ENCODE measurements at places on chromosomes 6 and 20.

GRCh38 chr20:22745194-22745500 lies 160.8 kb upstream of the FOXA2 start:
- DNase-seq, result no peak

- no peak for DNase-seq
Observed at GRCh38 chr6:131309437-131309836, 174.2 kb downstream of the AKAP7 start.

- no peak for DNase-seq
Observed at GRCh38 chr6:89501222-89501621, 68.3 kb downstream of the ANKRD6 start.

DNA sequence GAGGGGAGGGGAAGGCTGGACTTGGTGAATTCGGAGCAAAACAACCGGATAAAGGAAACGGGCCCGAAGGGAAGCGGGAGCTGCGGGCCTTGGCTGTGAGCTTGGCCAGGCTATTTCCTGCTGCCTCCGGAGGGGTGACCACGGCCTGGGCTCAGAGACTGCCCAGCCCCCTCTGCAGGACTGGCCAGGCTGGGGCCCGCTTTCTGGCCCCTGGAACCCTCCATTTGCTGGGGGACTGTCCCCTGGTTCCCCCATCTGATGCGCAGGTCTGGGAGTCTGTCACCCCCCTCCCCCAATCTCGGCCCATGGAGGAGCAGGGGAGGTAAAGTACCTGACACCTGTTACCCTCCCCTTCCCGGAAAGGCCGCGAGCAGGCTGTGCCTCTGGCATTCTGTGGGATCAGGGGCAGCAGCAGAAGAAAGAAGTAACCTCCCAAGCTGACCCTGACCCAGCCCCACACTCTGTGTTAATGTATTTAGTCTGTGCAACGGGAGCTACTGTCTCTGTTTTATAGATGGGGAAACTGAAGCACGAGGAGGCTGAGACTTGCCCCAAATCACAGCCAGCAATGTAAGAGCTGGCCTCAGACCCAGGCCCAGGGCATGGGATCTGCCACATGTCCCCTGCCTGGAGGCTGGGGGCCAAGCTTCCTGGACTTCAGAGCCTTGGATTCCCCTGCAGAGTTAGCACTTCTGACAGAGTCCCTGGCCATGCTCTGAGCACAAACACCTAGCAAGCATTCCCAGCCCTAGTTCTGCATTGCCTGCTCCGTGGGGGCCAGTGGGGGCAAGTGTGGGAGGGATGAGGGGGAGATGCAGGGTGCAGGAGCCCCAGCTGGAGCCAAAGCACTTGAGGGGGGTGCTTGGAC lies 3.5 kb downstream of the C20orf204 start:
- no peak for DNase-seq

DNA sequence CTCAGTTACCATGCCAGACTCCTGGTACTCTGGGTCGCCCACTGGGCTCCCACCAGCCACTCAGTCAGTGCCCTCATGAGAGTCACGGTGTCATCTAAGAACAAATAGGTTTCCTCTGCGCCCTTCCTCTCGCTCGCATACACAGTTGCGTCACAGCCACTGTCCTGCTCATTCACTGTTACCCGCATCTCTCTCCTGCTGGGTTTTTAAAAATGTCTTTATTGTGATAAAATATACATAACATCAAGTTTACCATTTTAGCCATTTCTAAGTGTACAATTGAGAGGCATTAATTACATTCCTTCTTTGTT lies 4.0 kb downstream of the TEAD3 start:
- no peak for DNase-seq

DNA sequence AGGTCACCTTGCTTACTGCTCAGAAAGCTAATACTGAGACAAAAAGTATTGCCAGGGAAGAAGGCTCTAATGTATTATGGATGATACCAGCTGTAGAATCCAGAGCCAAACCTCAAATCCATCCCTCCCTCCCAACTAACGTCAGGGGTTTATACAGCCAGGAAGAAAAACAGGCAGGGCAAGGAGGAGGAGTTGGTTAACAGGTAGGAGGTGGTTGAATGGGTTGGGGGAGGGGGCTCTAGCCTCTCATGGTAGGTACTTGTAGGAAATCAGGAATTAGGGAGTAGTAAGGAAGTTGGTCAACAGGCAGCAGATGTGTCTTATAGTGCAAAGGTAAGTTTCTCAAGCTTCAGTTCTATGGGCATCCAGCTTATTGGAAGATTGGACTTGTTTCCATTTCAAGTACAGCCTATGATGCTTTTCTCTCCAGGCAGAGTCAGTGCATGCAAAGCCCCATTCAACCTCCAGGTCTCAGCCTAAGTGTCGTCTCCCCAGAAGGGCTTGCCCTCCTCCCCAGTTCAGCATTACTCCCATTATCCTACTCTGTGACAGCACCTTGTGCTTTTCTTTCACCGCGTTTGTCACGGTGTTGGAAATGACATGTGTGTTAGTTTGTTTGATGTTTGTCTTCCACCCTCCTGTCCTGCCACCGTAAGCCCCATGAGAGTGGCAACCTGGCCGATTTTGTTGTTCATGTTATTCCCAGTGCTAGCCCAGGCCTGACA lies 38.1 kb downstream of the PNLDC1 start:
- no peak for DNase-seq

DNA sequence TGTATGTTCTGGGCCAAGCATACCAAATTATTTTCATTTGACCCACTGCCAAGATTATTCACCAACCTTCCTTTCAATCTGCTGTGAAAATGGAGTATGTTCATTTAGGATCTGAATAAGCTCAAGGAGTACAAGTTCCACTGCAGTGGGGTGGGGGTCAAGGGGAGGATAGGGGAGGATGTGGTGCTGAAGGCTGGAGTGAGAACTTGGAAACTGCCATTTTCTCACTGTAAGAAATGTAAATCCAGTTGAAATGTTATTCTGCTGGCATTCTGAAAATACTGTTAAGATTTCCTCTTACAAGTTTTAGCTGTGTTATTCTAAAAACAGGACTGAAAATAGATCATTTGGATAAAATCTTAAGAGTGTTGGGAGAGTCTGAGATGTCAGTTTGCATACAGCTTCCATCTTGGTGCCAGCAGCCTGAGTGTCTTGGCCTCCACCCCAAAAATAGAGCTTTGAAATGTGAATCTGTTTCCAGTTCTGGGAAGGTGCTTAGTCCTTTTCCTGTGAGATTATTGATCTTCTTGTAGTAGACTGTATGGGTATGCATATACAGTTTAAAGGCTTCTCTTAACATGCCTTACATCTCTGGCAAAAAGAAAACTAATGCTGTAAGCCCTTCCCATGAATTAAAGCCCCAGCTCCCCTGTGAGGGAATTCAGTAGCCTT lies 84.3 kb downstream of the CTNNBL1 start:
- no peak for DNase-seq

GRCh38 chr20:41334443-41335421 lies 5.9 kb upstream of the LPIN3 start:
- DNase-seq, result no peak

- no peak for DNase-seq
Observed at GRCh38 chr6:140319209-140319608, 944.8 kb upstream of the CITED2 start.

GRCh38 chr20:35643045-35643444 lies 21.7 kb downstream of the CPNE1 start:
- DNase-seq, result no peak

DNA sequence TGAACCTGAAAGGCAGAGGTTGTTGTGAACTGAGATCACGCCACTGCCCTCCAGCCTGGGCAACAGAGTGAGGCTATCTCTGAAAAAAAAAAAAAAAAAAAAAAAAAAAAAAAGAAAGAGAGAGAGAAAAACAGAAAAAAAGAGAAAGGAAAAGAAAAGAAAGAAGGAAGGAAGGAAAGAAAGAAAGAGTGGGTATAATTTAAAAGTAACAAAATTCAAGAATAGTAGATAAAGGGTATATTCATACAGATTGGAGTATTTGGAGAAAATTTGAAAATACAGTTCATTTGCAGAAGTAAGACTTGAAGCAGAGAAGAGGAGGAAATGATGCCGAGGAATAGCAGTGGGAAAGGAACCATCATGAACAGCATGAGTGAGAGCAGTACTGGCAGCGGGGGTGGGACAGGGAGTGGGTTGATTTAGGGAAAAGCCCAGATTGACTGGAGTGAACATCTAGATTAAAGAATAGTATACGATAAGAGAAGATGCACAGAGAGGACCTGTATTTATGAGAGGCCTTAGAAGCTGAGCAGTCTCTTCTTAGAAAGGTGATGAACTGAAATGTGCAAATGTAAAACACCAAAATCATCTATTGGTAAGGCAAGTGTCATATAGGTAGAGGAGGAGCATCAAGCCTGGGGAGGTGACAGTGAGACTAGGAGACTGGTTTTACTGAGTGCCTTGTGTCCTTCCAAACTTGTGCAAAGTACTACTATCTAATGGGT lies 17.8 kb upstream of the HLA-DRB1 start:
- no peak for DNase-seq

DNA sequence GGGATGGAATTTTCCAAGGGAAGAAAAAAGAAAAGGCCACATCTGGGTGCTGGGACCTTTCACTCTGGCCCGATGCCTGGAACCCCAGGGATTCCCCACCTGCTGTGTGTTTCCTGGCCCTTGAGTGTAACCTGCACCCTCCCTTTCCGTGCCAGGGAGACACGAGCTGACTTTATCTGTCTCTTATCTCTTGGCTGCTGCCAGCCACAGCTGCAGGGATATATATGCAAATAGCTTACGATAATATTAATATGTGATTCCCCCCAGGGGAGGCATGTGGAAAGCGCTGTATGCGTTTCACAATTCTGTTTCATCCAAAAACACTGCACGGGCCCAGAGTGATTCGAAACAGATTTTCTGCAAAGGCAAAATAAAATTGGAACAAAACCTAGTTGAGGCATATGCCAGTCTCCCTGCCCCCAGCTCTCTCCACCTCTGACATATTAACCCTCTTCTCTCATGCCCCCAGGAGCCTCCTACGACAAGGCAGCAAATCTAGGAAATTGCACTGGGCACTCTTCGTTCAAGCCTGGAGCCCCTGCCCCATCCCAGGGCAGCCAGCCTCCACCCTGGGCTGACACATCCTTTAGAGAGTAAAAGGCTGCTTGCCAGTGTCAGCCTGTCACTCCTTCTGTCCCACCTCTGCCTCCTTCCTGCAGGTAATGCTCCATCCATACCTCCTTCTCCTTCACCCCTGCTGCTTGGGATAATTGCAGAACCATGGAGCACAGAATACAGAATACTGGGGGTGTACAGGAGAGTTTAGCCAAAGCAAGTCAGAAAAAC lies 1.3 kb downstream of the RIPOR3 start:
- no peak for DNase-seq

- peak; percentile 9 for DNase-seq
Observed at GRCh38 chr6:128139519-128139918, 238.7 kb upstream of the THEMIS start.

DNA sequence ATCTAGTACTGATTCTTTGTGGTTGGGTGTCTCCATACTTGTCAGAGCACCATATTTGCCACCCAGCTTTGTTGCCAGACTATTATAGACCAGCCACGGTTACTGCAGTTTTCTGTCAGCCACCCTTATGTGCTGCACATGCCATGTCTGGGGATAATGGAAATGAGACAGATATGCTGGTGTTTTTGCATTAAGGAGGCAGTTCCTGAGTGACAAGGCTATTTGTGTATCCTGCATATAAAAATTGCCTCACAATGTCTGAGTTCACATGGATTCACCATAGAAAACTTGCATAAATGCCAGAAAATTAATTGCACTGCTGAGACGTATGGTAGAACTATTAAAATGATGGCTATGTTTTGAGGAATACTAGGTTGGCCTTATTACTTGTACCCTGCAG lies 51.8 kb downstream of the NKAIN2 start:
- DNase-seq, result no peak

DNA sequence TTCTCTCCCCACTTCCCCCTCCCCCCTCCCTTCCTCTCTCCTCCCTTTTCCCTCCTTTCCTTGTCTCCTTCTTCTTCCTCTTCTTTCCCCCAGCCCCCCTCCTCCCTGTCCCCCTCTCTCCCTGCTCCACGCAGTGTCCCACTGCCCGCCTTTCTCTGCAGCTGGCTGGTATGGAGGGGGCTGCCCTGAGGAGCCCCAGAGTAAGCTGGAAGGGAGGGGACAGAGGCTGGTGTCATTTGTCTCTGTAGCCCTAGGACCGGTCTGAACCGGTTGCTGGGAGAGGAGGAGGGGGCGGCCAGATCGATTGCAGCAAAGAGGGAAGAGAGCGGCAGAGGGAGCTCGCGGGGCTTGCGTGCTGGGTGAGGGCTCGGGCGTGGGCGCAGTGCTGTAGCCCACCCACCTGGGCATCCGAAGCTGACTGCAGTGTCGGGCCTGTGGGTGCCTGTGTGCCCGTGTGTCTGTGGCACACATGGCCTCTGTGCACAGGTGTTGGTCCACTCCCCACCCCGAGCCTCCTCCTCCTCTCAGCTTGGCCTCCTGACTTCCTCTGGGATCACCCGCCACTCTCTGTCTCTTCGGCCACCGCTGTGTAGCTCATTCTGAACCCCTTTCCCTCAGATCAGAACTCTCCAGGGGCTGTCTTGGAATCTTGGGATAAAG lies 50.6 kb downstream of the SRC start:
- DNase-seq, result peak; percentile 63

- no peak for DNase-seq
Observed at GRCh38 chr20:16615199-16615598, 42.0 kb upstream of the KIF16B start.

- DNase-seq, result no peak
Observed at GRCh38 chr20:34143951-34144350, 31.9 kb upstream of the EIF2S2 start.

GRCh38 chr6:108982154-108983113 lies 112.2 kb downstream of the SESN1 start:
- DNase-seq, result no peak

GRCh38 chr20:13102237-13102636 lies 93.5 kb downstream of the SPTLC3 start:
- no peak for DNase-seq

GRCh38 chr6:117072781-117073180 lies 192.6 kb upstream of the VGLL2 start:
- DNase-seq, result no peak

- DNase-seq, result no peak
Observed at GRCh38 chr6:89729818-89730217, 89.8 kb downstream of the MDN1 start.

GRCh38 chr6:89989742-89990141 lies 95.5 kb downstream of the GJA10 start:
- no peak for DNase-seq

GRCh38 chr20:20702330-20703245 lies 9.9 kb downstream of the RALGAPA2 start:
- DNase-seq, result no peak

- DNase-seq, result no peak
Observed at GRCh38 chr6:107819964-107820337, 4.2 kb downstream of the SCML4 start.

GRCh38 chr6:119426619-119427018 lies 77.1 kb upstream of the MAN1A1 start:
- DNase-seq, result no peak

- peak; percentile 88 for DNase-seq
Observed at GRCh38 chr20:23143098-23143497, 57.0 kb upstream of the CD93 start.

- DNase-seq, result no peak
Observed at GRCh38 chr6:46393940-46394337, 97.3 kb downstream of the RCAN2 start.

DNA sequence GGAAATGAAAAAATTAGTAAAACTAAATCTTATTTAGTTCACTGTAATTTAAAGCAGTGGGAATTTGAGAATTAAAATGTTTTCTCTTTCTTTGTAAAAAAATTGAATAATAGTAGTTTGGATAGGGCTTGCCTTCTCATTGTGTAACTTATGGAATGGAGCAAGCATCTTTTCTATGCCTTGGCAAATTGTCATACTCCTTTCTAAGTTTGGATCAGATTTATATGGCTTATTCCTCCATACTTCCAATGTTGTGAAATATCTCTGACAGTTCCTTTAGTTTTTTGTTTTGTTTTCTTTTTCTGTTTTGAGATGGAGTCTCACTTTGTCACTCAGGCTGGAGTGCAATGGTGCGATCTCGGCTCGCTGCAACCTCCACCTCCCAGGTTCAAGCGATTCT lies 176.4 kb downstream of the SAMD5 start:
- DNase-seq, result no peak
